ENCODE measurements at places on chromosomes 11 and 22. TPM values are rescaled to one million over a fixed set of nuclear protein-coding genes. Genes with fewer than 3 reads are reported as not detected.

The AMPD3 gene
- 0.75 TPM for total RNA-seq

The SMCO4 gene
- total RNA-seq, result 26.9 TPM

The PRODH gene
- total RNA-seq, result not detected

The ROBO4 gene
- total RNA-seq, result 0.97 TPM

The CLP1 gene
- 16.6 TPM for total RNA-seq

The RASGRP2 gene
- 0.08 TPM for total RNA-seq

DNA sequence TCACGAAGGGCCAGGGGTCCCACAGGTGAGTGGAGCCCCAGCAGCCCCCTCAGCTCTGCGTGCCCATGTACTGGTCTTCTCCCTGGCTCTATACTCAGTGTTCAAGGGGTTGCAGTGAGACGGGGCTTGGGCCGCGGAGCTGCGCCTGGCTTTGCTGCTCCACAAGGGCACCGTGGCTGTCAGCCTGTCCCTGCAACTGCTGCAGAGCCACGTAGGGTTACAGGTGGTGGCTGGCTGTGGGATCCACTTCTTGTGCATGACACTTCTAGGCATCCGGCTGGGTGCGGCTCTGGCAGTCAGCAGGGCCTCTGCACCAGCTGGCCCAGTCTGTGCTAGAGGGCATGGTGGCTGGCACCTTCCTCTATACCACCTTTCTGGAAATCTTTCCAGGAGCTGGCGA, 14.3 kb downstream of the MTFP1 start:
- no peak for DNase-seq

- DNase-seq, result no peak
These were observed 10.4 kb upstream of the CACNA1I start for GRCh38 chr22:39560127-39560526.

DNA sequence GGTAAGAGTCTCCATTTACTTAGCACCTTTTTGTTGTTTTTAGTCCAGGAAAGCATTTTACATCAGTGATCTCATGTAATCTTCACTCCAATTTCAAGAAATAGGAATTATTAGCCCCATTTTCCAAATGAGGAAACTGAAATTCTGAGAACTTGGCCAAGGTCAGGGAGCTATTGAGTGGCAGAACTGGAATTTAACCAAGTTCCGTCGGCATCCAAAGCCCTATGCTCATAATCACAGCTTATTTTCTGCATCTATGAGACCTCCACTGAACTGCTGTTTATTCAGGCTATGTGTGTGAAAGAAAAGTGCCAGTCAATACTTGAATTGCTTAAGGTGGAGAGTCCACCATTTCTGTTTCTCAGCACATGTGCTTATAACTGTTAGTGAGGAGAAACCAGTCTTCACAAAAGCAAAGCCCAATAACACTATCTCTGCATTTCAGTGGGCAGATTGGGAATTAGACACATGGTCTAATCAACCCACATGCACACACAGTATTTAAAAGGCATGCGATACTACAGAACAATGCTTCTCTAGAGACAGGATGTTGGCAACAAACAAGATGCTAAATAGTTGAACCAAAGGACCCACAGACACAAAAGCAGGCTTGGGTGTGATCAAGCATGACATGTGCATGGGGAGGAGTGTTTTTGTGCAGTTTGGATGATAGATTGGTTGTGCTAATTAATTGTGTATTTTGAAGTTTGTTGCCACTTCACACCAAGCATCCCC, 780.6 kb downstream of the OPCML start:
- no peak for DNase-seq

DNA sequence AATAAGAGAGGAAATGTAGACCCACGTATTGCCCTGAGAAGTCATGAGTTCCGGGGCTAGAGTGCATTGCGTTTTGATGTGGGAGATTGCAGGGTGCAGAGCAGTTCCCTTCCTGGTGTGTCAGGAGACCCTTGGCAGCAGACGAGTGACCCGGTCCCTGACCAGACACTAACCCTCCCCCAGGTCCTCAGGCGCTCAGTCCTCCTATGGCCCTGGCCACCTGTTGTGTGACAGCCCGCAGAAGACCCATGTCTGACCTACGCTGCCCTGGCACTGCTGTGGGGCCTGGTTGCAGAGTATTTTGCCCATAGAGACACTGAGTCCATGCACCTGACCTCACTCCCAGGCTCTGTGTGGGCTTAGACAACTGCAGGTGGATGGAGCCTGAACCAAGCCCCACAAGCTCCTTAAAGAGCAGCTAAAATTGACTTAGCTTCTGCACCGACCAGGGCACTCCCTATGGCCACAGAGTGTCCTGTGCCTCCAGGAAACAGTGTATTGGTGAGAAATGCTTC, 833.8 kb downstream of the TBC1D22A start:
- no peak for DNase-seq

DNA sequence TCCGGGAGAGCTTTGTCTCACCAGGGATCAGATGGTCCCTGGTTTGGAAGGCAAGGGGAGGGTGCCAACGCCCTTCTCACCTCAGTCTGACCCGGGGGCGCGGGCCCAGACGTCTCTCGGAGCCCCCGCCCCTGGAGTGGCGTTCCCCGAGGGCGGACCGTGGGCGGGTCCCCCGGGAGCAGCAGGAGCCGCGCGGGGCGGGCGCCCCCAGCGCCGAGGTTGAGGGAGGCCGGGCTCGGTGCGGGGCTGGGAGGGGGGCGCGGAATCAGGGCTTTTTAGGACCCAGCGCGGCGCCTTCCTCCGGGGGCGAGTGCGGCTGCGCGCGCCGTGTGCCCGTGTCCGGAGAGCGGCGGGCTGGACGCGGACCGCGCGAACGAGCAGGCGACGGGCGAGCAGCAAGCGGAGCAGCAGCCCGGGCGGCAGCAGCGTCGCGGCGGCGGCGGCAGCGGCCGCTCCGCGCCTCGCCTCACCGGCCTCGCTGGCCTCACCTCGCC, at the start of gene KCNC1:
Gene KCNC1 (plus strand): TSS at position 364 of the 494 bp plus-strand sequence. CDS start 1,222 bp downstream, outside the sequence.
- DNase-seq, result no peak

- DNase-seq, result no peak
These were observed 48.7 kb upstream of the TNRC6B start for GRCh38 chr22:40128989-40129388.

DNA sequence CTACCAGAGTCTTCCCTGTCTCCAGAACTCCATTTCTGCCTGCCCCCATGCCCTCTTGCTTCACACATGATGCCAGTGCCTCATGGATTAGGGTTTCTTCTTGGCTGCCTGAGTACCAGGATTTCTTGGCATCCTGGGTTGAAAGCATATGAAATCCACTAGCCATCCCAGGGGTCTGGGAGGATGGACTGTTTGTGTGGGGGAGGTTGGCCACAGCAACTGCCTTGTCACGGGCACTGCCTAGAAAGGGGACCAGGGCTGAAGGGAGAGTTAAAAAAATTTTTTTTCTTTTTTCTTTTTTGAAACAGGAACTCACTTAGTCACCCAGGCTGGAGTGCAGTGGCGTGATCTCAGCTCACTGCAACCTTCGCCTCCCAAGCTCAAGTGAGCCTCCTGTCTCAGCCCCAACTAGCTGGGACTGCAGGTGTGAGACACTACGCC, 4.2 kb downstream of the USP35 start:
- DNase-seq, result no peak

- no peak for DNase-seq
These were observed 66.9 kb downstream of the GAB2 start for GRCh38 chr11:78350646-78351165.

- DNase-seq, result peak; percentile 58
These were observed 11.8 kb downstream of the TUB start for GRCh38 chr11:8092587-8093424.

- DNase-seq, result no peak
These were observed 564.7 kb downstream of the KCNA4 start for GRCh38 chr11:29452146-29452545.

DNA sequence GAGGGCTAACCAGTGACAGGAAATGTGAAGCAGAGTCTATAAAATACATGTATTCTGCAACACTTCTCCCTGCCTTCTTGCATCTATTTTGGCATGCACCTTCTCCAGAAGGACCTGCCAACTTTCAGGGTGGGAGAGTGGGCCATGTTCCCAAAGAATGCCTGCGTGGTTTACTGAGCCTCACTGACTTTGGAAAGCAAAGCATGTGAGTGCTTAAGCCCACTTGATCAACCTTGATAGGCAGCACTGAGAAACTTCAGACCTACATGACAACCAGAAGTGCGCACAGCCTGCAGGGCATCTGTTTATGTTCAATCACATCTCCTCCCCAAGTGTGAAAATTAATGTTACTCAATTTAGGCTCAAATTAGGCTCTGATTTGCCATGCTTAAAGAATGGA, 69.2 kb downstream of the AMOTL1 start:
- no peak for DNase-seq

- no peak for DNase-seq
These were observed 171.2 kb upstream of the GRK3 start for GRCh38 chr22:25393121-25393805.

DNA sequence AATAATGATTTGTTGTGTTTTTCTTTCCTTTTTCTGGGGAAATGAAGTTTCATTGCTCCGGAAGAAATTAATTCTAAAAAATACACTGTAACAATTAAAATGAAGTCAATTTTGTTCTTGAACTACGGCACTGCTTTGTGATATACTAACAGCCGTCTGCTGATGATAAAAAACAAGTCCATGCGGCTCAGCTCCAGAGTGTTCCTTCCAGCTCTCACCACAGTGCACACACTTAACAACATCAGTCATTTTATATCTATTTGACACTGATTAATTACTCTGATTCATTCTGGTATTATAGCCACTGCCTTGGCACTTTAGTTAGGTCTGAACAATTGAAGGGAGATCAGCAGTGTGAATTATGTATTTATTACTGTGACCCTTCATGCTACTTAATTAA, 97.4 kb upstream of the SLC6A5 start:
- DNase-seq, result no peak

DNA sequence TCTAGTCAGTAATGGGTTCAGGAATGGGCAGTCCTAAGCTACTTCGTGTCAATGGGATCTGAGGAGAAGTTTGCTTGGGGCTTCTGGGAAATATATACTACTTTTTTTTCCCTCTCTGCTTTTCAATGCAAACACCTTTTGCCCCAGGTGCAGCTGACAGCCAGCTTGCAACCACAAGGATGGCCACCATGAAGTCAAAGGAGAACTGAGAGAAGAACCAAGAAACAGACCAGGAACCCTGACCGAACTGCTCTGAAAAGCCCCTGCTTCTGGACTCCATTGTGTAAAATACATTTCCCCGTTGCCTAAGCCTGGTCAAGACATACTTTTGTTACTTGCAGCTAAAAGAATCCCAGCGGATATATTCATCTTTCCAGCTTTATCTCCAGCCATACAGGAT, 20.1 kb upstream of the CD44 start:
- DNase-seq, result no peak

DNA sequence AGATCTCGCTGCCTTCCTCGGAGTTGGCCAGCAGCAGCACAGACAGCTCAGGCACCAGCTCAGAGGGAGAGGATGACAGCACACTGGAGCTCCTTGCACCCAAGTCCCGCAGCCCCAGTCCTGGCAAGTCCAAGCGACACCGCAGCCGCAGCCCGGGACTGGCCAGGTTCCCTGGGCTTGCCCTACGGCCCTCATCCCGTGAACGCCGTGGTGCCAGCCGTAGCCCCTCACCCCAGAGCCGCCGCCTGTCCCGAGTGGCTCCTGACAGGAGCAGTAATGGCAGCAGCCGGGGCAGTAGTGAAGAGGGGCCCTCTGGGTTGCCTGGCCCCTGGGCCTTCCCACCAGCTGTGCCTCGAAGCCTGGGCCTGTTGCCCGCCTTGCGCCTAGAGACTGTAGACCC, 6.4 kb downstream of the PLA2G3 start:
- no peak for DNase-seq

- no peak for DNase-seq
These were observed 356.8 kb downstream of the BRD1 start for GRCh38 chr22:49470741-49471503.

- peak; percentile 51 for DNase-seq
These were observed 126.5 kb downstream of the RASSF10 start for GRCh38 chr11:13135385-13136271.

- DNase-seq, result peak; percentile 16
These were observed 32.1 kb upstream of the SOX10 start for GRCh38 chr22:38016182-38017151.

- no peak for DNase-seq
These were observed 347.8 kb downstream of the CNTN5 start for GRCh38 chr11:99368583-99368982.

DNA sequence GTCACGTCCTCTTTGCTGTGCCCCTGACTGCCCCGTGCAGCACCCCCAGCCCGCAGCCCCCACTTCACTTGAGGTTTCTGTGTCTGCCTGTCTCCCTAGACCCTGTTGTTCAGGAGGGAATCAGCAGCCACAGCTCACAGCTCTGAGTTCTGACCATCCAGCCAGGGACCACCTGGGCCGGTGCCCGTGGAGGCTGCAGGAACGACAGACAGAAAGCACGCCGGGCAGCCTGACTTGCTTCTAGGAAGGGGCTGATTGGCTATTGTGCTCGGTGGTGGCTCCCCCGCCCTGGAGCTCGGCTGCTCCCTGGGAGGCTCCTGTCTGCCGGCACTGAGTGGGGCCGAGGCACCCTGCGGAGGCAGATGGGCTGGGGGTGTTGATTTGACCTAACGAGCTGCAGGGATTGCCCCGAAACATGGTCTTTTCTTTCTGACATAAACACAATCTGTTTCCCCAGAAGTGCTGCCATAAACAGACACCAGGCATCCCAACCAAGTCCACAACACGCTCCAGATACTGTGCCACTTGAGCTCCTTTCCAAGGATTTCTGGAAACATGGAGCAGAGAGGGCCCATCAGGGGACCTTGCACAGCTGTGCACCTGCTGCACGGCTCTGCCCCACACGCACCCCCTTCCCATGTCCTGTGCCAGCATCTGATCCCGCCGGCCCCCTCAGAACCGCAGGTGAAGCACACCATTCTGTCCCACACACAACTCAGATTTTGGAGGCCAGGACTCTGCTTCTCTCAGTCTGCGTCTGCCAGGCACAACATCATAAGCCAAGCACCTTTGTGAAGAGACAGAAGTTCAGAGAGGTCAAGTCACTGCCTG, 855.9 kb downstream of the TBC1D22A start:
- DNase-seq, result peak; percentile 38

Measured in SJSA1 (cell line).